ENCODE measurements at places on chromosomes 13 and 19. TPM values are rescaled to one million over a fixed set of nuclear protein-coding genes. Genes with fewer than 3 reads are reported as not detected.

The ZNF550 gene
- 8.1 TPM for total RNA-seq

The SHISA2 gene
- not detected for total RNA-seq

The ZSCAN4 gene
- total RNA-seq, result not detected

The ZNF628 gene
- 2.7 TPM for total RNA-seq

The PRRG2 gene
- 5.4 TPM for total RNA-seq

The GTPBP3 gene
- 25.5 TPM for total RNA-seq

The MCEMP1 gene
- not detected for total RNA-seq

The LAIR2 gene
- total RNA-seq, result not detected

The PSG2 gene
- total RNA-seq, result not detected

The ARMC6 gene
- total RNA-seq, result 26.5 TPM

The TLE6 gene
- total RNA-seq, result 10.6 TPM

The CPAMD8 gene
- total RNA-seq, result 16.0 TPM

The PCP2 gene
- not detected for total RNA-seq

The MIR17HG gene
- total RNA-seq, result 1.7 TPM
